ENCODE measurements at places on chromosomes 12 and 14.

- DNase-seq, result no peak
Measured at GRCh38 chr12:130828895-130829294, 10.2 kb downstream of the STX2 start.

DNA sequence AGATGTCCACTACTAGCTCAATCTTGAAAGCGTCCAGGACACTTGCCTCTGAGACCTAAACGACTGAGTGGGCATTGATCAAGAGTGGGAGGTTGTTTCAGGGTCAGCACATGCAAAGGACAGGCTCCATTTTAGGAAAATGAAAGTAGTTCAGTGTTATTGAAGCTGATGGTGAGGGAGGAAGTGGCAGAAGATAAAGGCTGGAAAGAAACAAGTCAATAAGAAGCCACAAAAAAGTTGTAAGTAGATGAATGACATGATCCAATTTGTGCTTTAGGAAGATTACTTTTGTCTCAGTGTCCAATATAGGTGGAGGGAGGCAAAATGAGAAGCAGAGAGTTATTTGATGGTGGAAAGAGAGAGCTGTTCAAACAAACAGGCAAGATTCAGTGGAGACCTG, 22.0 kb downstream of the GPR65 start:
- no peak for DNase-seq

DNA sequence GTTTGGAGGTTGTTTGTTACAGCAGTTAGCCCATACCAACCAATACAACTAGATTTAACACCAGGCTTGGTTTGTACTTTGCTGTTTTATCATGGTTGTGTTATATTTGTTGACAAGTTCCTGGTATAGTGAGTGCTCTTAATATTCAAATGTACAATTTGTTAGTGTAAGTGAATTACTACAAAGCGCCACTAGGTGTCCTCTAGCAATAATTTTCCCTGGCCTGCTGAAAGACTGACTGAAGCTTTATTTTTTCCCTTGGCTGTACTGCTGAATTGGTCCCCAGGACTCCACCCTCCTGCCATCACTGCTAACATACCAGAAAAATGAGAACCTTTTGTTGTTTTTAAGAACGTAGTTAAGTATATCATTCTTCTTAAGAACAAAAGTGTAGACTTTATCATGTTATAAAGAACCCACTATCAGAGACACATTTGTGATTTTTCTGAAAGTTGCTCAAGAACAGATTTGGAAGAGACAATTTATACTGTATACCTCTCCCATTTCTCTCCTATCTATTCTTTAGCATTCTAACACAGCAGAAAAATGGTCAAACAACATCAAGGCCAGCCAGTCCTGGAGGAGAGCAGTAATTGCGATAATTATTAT, 75.3 kb upstream of the FAR2 start:
- peak; percentile 37 for DNase-seq

DNA sequence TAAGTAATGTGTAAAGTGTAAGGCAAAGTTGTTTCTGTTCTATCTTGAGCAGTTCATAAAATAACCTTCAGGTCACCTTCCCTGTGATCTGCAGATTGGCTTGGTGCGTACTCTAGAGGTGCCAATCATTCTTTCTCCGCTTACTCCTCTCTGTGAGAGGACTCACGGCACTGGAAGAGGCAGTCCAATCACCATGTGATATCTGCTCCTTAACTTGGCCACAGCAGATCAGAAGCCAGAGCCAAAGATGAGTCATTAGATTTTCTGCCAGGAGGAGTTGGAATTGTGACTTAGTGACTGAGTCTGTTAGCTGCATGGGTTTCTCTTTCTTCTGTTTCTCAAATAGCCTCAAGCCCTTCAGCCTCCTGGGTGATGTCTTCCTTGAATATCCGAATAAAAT, 165.5 kb downstream of the SLC41A2 start:
- DNase-seq, result peak; percentile 94

GRCh38 chr12:38711054-38711453, 194.3 kb downstream of the CPNE8 start:
- DNase-seq, result no peak

DNA sequence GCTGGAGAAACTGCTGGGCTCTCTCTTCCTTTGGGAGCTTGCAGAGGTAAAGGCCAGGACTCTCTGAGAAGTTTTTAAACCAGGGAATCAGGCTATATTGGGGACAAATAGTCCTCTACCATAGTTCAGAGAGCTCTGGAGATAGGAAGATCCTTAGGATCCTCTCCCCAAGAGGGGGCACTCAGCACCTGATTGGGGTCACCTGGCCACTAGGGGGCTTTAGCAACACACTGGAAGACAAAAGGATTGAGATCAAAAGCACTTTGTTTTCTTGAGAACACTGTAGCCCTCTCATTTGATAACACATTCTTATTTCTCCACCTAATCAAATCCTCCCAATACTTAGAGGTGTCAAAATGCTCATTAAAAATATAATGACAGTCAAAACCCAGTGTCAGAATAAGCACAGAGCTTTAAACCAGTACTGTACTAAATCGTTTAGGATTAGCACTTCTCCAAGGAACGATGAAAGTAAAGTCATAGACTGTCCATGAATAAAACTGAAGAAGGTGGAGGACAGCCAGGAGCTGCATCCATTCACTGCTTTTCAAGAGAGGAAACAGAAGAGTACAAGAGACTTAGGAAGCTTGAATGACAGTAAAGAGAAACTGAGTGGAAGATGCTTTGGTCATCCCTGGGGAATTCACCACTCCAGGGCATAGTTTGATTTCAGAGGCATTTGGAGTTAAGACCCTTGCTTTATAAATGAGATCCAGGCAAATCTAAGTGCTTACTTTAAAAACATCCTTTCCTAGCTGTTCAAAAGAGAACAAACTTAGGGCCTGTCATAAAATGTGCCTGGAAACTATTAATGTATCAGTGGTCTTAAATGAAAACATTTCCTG, 26.5 kb downstream of the BMP4 start:
- no peak for DNase-seq

DNA sequence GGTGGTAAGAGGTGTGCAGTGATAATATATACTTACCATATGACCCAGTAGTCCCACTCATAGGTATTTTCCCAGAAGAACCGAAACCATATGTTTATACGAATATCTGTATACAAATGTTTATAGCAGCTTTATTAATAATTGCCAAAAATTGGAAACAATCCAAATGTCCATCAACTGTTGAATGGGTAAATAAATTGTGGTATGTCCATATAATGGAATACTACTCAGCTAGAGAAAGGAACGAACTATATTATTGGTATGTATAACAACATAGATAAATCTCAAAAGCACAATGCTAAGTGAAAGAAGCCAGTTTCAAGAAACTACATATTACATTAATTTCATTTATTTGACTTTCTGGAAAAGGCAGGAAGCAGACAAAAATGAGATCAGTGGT, 66.1 kb downstream of the TTLL5 start:
- DNase-seq, result no peak

All from NCI-H446 treated with DMSO at 0.1 percent for 48 hours (cell line).